Fibroblast of skin of back (primary cell): ENCODE measurements at places on chromosomes 3 and 15.

DNA sequence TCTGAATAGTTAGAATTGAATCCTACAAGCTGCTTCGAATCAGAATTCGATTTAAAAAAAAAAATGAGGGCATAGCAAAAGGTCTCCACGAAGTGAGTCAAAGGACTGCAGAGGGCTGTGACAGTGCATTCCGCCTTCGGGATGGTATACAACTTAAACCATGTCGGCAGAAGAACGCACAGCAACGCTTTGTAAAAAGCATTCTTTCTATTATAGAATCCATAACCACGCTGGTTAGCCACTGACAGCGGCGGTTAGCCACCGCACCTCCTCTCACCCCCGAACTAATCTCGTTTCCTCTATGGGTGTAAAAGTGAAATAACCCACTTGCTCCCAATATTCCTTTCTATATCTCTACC is 664 bp upstream of the PIK3CA start:
- peak; percentile 45 for DNase-seq

DNA sequence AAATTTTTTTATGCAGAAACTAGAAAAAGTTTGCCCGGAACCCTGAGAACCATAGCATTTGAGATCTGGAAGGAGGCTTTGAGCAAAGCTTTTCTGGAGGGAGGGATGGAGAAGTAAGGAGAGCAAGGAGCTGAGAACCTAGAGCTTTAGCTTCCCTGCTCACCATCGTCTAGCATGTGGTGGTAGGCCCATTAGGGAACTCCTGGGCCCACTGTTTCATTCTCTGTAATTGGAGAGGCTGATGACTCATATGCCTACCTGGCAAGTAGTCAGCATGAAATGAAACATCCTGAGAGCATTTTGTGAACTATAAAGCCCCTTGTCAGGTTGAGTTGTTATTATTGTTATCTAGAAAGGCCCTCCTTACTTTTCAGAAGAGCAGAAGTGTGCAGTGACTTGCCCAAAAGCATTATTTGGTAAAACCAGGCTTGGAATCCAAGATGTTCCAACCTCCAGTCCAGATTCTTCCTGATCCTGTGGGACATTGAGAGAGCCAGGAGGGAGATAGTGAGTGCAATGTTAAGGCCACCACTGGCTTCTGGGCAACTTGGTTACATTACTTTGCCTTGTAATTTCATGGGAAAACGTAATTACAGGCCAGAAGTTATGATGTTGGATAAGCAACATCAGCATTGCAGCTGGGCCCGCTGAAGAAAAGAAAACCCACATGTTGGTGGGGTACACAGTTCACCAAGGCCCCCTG is 104.5 kb upstream of the BFSP2 start:
- DNase-seq = peak; percentile 60

GRCh38 chr3:131349946-131350347 is 31.6 kb upstream of the NUDT16 start:
- DNase-seq = peak; percentile 83

DNA sequence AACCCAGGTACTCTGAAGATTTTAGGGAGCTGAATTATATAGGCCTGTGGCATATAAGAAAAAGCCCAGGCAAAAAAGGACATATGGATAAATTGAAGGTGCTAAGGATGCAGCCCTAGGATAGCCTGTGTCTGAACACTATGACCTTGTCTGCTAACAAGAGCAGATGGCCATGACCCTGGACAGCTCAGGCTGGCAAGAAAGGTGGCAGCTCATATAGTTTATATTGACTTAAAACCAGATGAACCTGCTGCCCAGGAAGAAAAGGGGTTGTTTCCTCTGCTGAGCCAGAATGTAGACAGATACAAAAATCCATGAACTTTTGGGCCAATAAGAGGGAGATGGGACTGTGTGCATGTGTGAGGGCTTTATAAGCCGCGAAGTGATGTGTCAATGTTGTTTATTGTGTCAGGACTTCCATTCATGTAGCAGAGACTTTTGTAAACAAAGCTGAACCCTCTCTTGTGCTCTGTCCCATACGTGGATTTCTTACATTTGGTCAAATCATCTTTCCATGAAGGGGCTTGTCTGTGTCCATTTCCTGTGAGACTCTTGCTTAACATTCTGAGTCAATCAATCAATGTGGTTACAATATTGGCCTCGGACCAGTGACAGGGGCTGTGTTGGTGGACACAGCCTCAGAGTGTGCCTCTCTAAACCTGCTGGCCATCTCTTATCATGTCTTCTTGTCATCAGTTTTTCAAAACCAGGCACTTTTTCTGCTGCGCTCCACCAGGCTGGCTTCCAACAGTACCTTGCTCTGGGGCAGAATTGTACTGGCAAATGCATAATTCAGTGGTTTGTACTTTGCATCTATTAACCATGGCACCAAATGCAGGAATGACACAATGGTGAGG is 321.2 kb downstream of the WDR72 start:
- no peak for DNase-seq

GRCh38 chr15:90191344-90191687 is 9.8 kb upstream of the SEMA4B start:
- no peak for DNase-seq

GRCh38 chr3:110296885-110297284 is 774.7 kb upstream of the NECTIN3 start:
- DNase-seq = peak; percentile 18

GRCh38 chr15:58361273-58361759 is 70.5 kb upstream of the LIPC start:
- peak; percentile 90 for DNase-seq

- DNase-seq = no peak
Measured at GRCh38 chr15:99554880-99555488, 10.8 kb upstream of the MEF2A start.

DNA sequence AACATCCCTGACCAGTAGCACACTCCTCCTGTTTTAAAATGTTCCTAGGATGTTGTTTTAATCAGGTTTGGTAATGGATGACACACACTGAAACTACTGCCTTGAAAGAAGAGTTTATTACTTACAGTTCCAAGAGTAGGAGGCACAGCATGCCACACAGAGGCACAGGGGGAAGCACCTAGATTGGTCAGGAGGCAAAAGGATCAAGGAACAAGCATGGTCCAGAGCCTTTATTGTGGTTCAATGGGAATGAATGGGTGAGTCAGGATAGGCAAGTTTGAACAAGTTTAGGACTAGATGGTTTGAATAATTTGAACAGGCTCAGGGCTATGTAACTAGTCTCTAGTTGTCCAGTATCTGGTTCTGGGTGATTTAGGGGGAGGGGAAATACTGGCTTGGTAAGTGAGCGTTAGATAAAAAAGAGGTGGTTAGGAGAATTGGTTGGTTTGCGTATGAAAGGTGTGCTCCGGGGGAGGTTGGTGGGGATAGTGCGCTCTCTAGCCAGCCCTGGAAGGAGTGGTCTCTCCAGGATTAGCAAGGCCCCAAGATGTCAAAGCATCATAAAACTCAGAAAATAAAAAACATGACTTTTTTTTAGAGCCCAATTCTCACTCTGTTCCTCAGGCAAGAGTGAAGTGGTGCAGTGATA is 35.1 kb downstream of the TMOD3 start:
- no peak for DNase-seq

- no peak for DNase-seq
Measured at GRCh38 chr15:85500060-85500708, 119.8 kb downstream of the AKAP13 start.

DNA sequence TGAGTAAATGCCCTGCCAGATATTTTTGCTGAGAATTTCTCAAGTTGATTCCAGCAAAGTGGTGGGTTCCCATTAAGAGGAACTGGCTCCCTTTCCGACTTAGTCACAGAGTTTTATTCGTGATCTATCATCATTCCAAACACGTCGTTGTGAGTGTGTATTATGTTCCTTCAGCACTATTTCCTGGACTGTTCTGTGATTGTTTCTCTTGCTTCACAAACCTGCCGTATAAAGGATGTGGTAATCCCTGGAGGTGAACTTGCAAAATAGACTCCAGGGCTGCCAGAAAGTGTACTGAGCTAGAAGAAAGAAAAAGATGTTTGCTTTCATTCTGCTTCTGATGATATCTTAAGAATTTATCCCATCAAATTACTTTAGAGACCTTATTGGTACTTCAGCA is 14.5 kb upstream of the CAPN3 start:
- peak; percentile 36 for DNase-seq
